ENCODE measurements at places on chromosomes 7 and 10.
A peak's percentile ranks its signal among the peaks of the same experiment; 100 is the strongest.

DNA sequence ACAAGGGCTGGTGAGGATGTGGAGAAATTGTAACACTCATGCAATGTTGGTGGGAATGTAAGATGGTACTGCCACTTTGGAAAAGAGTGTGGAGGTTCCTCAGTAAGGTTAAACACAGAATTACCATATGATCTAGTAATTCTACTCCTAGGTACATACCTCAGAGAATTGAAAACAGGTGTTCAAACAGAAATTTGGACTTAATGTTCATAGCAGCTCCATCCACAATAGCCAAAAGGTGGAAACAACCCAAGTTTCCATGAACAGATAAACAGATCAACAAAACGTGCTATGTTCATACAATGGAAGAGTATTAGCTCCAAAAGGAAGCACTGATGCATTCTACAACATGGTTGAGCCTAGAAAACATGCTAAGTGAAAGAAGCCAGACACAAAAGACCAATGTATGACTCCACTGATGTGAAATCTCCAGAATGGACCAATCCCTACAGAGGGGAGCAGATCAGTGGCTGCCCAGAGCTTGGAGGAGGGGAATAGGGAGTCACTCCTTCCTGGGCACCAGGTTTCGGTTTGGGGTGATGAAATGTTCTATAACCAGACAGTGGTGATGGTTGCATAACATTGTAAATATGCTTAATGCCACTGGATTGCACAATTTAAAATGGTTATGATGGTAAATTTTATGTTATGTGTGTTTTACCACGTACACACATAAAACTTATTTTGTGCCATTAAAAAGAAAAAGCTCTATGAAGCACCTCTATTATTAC lies 5.7 kb upstream of the WDR86 start:
- no peak for DNase-seq

DNA sequence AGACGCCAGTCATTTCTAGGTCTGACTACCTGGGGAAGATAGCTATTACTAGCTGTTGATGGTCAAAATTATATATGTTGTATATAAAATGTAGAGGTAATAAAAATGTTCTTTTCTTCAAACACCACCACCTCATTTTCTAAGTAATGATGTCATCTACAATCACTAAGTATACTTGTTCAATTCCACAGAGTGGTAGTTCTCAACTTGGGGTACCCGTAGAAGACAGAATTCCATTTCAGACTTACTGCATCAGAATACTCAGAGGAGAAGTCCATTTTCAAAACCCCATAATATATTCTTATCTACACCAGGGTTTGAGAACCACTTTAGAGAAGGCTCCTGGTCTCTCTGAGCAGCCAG lies 191.9 kb downstream of the PTN start:
- no peak for DNase-seq

DNA sequence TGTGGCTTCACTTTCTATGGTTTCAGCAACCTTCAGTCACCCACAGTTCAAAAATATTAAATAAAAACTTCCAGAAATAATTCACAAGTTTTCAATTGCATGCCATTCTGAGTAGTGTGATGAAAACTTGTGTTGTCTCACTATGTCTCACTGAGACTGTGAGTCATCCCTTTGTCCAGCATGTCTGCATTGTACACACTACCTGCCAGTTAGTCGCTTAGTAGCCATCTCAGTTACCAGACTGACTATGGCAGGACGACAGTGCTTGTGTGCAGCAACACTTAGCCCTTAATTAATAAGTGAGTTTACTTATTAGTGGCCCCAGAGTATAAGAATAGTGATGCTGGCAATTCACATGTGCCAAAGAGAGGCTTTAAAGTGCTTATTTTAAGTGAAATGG lies 22.5 kb downstream of the CCDC186 start:
- DNase-seq: no peak

DNA sequence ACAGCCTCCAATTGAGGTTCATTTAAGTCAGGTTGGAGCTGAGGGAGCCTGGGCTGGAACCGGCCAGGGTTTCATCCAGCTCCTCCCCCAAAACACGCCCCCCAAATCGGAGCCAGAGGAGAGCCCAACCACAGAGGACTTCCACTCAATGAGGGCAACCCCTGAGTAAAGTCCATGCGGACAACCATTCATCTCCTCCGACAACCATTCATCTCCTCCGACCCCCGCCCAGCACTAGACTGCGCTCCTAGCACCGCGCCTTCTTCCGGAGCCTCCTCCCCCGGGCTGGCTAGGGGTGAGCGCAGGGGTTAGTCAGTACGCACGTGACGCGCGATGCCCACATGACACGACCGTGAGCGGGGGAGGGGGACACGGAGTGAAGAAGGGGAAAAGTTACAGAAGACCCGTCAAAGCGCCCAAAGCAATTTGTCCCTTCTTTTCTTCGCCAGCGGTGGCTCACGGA lies 1.4 kb downstream of the MAGI2 start:
- DNase-seq: no peak

- DNase-seq: peak; percentile 5
Observed at GRCh38 chr10:95832216-95833041, 75.3 kb upstream of the CC2D2B start.

DNA sequence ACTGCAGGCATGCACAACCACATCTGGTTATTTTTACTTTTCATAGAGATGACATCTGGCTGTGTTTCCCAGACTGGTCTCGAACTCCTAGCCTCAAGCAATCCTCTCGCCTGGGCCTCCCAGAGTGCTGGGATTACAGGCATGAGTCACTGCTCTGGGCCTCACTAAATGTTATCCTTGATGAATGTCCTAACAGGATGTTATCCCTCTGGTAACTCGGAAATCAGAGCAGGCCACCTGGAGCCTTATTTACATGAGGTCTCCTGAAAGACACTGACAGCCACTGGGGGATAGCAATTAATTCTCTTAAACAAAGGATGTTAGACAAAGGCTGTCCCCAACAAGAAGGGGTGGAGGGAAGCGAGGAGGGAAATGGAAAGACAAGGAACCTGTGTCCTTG lies 4.5 kb upstream of the ZNF438 start:
- no peak for DNase-seq

DNA sequence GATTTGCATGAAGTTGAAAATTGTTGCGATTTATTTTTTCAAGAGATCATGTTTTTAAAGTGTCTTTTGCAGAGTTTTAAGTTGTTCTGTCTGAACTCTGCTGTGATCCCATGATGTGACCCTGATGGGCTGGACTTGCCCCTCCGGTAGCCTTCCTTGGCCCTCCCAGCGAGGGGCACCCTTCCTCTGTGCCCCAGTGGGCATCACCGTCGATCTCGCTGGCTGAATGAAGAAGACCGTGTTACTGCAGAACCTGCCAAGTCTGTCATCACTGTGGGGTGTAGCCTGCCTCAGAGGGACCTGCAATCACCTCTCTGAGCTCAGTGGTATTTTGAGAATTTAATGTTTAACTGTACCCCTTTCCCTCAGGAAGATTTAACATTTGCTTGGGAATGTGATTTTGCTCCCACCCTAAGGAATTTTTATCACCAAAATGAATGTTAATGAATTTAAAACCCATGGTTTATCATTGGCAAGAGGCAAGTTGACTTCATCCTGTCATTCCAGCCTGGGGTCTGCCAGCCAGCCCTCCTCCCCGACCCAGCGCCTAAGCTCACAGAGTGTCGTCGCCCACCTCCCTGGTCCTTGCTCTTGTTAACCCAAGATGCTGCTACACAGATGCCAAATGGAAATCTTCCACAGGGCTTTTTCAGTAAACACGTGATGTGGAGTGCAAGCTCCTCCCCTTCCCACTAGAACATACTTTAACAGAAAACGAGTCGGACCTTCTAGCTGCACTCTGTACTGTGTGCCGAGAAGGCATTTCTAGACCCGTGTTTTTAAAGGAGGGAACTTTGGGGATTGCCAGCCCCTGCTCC lies 115.4 kb downstream of the NT5C2 start:
- DNase-seq: no peak

DNA sequence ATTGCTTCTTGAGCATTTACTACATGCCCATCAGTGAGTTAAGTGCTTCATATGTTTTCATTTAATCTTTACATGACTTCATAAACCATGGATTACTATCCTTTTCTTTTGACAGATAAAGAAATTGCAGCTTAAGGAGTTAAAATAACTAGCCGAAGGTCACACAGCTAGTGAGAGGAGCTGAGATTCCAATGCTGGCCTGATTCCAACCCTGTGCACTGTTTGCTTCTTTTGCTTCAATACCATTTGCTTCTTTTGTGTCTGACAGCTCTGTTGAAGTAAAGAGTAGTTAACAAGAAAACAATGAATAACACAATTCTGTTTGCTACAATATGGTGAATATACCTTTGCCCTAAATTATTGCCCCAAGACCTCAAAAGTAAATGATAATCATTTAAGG lies 132.4 kb downstream of the GRM3 start:
- no peak for DNase-seq

- peak; percentile 17 for DNase-seq
Observed at GRCh38 chr10:8137272-8137681, 82.8 kb downstream of the GATA3 start.

GRCh38 chr10:125709553-125710474 lies 9.7 kb upstream of the EDRF1 start:
- DNase-seq: no peak

DNA sequence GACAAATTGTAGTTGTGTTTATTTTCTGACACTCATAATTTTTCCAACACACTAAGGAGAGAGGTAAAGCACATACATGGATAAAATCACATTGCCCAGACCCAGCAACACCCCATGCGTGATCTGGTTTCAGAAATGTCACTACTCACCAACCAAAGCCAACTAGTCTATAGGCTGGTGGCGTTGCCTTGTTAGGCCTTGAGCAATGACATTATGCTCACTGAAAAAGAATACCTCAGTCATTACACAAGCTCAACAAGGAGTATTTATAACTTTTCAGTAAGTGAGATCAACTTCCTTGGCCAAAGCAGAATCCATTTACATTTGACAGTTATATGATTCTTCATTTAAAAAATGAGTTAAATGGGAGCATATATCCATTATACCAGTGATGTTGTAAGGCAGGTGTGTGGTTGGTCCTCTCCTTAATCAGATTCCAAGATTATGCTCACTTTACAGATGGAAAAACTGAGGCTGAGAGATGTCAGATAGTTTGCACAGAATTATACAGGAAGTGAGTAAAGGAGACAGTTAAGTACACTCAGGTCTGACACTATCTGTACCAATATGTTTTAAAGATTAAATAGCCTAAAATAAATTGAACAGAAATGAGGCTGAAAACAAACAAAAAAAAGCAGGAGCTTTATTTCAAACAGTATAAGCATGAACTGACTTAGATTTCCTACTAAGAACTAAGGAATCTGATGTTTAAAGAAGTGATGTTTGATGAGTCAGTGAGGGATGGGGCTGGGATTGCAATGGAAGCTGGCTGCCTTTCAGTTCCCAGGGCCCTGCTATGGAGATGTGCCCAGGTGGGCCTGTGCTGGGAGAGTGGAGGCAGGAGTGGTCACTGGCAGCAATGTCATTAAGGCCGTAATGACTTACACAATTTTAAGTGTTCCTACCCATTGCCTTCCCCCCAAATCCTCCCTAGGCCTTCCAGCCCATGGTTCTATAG lies 118.3 kb downstream of the RAPGEF5 start:
- no peak for DNase-seq

DNA sequence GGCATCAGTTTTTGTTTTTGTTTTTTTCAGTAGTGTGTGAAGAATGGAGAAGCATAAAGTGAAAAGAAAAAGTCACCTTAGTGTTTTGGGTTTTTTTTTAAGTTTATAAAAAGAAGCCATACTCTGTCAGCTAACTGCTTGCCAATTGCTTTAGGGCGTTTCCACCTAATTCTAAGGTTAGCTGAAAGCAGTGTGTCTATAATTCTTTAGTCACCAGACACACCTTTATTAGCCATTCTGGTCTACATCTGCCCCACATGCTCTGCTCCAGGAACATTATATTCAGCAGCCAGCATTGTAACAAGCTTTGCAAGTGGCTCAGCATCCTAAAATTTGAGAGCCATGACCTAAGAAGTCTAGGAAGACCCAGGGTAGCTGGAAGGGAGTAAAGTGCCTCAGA lies 14.1 kb upstream of the SLC16A12 start:
- DNase-seq: no peak

- DNase-seq: no peak
Observed at GRCh38 chr7:50309721-50310120, 5.2 kb downstream of the IKZF1 start.

- no peak for DNase-seq
Observed at GRCh38 chr7:65809259-65809981, 63.5 kb upstream of the VKORC1L1 start.

GRCh38 chr10:17644485-17644943 lies 563 bp downstream of the STAM start:
- DNase-seq: no peak

- no peak for DNase-seq
Observed at GRCh38 chr7:135320268-135320667, 86.6 kb downstream of the STRA8 start.

DNA sequence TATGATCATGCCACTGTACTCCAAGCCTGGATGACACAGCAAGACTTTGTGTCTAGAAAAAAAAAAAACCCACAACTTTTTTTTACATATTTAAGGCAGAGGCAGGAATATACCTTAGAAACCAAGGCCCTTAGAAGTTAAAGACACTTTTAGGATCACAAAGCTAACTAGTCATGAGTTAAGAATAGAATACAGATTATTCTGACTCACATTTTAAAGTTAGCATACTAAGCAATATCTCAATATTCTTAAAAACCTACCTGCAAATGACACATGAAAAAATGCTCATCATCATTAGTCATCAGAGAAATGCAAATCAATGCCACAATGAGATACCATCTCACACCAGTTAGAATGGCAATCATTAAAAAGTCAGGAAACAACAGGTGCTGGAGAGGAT lies 177.7 kb downstream of the CHCHD3 start:
- no peak for DNase-seq

DNA sequence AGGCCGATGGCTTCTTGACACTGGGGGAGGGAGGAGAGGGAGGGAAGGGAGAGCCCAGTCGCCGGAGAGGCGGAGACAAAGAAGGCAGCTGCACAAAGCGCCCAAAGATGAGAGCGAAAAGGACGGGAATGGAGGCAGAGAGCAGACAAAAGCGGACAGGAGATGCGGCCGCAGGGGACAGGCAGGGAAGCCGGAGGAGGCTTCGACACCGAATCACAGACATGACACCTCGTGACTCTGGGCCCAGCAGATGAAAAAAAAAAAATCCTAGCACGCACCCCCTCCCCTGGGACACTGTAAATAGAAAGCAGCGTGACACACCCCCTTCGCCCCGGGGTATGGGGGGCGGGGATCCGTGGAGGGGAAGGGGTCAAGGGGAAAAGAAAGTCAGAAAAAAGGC lies 976 bp downstream of the NAT16 start:
- DNase-seq: no peak

All from activated CD4-positive, alpha-beta T cell treated with anti-CD3 and anti-CD28 coated beads for 24 hours (primary cell).